ENCODE measurements at places on chromosomes 11 and 22.

- no peak for DNase-seq
Measured at GRCh38 chr22:30185549-30185948, 61.0 kb downstream of the LIF start.

DNA sequence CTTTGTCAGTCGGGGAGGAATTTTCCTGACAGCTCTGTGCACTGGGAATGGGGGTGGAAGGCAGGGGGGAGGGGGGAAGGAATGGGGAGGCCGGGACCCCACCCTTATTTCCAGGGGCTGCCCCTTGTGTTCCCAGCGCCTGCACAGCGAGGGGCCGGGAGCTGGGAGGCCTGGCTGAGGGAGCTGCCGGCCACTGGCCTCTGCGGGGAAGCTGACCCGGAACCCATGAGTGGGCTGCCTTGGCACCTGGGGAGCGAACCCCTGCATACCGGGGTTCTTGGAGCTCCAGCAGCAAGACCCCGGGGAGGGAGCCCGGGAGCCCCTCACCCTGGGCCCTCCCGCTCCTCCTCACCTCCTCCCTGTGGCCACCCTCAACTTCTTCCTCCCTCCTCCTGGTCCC is 3.5 kb downstream of the H19 start:
- no peak for DNase-seq

DNA sequence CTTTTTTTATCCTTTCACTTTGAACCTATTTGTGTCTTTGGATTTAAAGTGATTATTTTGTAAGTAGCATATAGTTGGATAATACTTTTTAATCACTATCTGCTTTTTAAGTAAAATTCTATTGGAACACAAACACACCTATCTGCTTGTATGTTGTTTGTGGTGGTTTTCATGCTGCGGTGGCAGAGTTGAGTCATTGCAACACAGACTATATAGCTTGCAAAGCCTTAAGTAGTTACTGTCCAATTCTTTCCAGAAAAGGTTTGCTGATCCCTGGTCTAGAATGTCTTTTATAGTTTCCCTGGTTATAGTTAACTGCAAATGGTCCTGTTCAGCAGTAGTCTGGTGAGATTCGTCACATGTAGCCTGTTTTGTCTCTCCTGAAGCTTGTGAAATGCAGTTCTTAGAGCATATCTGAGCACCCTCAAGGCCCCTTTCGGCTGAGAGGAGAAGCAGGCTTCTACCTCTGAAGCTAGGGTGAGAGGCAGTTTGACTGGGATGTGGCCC is 21.5 kb downstream of the SHANK3 start:
- DNase-seq: no peak

GRCh38 chr11:65640483-65641296 is 2.8 kb downstream of the SIPA1 start:
- DNase-seq: no peak

- no peak for DNase-seq
Measured at GRCh38 chr22:19062139-19062942, 59.9 kb downstream of the DGCR2 start.

DNA sequence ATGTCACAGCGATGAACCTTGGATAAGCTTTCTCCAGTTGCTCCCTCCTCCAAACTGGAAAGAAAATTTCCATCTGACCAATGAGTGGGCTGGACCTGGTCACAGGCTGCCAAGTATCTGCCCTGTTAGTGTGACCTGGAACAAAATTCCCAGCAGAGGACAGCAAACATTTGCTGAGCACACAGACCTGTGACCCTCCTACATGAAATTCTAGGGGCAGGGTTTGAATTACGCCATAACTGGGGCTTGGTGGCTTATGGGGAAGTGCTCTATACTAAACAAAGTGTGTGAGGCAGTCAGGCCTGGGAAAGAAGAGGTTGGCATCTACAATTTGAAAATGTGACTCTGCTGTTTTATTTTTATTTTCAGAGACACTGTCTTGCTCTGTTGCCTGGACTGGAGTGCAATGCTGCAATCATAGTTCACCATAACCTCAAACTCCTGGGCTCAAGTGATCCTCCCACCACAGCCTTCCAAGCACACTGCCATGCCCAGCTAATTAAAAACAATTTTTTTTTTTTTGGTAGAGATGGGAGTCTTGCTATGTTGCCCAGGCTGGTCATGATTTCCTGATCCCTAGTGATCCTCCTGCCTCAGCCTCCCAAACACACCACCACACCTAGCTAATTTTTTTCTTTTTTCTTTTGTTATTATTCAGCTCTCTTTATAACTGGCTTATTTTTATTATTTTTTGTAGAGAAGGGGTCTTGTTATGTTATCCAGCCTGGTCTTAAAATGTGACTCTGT is 13.6 kb upstream of the XBP1 start:
- DNase-seq: no peak

DNA sequence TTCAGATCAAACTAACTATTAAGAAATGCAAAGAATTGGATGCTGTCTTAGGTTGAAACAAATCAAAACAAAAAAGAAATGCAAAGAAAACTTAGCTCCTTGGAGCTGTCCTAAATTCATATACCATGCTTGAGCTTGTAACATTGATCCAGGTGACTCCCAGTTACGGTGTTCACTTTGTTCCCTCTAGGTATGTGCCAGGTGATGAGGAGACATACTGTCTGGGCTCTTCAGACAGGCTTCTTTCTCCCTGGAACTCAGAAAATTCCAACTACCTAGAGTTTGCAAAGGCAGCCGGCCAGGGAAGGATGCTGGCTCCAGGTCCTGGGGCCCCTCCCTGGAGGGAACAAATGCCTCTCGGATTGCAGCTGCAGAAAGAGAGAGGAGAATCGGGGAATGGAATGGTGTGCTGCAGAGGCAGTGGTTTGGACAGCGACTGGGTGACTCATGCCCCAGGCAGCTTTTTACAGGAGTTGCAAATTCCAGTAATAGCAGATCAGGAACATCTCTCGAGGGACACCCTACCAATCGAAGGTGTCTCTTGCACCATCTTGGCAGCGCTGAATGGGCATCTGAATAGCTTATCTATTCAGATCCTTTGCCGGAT is 12.3 kb upstream of the ASPHD2 start:
- DNase-seq: peak; percentile 91

- DNase-seq: peak; percentile 95
Measured at GRCh38 chr11:20387261-20388095, at the start of gene PRMT3. PRMT3 (plus strand) TSS chr11:20387716; CDS start chr11:20387747, 31 bp downstream.

DNA sequence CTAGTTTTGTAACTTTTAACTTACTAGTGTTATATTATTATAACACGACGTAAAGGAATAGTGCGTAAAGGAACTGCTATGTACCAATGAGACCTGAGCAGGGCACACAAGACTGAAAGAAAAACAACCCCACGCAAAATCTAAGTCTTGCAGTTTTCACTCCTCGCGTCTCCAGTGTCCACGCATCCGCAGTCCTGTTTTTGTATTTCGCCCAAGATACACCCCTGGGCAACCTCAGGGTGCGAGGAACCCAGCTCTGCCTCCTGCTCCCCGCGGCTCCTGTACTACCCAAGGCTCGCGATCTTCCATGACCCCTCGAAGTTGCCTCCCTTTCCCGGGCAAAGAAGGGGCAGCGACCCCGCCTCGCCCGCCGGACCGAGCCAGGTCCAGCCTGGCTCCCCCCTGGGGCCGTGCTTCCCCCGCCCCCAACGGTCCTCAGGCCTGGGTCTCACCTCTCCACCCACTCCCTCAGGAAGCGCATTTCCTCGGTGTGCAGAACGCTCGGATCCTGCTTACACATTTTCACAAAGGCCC is 393 bp downstream of the ST13 start:
- peak; percentile 7 for DNase-seq

DNA sequence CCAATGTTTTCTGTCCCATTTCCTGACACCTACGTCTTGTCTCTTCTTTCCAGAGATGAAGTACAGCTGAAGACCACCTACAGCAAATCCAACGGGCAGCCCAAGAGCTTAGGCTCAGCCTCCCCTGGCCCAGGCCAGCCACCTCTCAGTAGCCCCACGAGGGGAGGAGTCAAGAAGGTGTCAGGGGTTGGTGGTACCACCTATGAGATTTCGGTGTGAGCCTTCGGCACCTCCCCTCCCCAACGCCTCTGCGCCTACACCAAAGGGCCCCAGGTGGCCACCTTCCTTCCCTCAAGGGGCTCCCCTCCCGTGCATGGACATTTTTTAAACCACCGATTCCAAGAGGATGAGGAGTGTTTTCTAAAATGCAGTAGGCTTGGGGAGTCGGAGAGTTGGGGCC is 12.2 kb downstream of the MED19 start:
- no peak for DNase-seq

GRCh38 chr22:21922370-21923162 is 30.1 kb downstream of the PPM1F start:
- DNase-seq: no peak

DNA sequence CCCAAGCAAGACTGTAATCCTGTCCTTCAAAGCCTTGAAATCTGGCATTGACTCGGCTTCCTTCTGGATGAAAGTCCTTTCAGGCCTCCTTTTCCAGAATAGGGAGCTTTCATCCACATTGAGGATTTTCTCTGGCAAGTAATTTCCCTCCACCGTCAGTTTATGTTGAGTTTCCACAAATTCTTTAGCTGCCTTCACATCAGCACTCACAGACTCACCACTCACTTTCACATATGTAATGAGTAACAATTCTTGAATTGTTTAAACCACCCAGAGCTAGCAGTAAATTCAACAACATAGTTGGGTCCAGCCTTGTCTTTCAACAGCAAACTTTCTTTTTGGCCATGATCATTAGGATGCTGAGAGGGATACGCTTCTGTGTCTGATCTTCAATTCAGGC is 84.3 kb upstream of the PRDM11 start:
- DNase-seq: peak; percentile 16

DNA sequence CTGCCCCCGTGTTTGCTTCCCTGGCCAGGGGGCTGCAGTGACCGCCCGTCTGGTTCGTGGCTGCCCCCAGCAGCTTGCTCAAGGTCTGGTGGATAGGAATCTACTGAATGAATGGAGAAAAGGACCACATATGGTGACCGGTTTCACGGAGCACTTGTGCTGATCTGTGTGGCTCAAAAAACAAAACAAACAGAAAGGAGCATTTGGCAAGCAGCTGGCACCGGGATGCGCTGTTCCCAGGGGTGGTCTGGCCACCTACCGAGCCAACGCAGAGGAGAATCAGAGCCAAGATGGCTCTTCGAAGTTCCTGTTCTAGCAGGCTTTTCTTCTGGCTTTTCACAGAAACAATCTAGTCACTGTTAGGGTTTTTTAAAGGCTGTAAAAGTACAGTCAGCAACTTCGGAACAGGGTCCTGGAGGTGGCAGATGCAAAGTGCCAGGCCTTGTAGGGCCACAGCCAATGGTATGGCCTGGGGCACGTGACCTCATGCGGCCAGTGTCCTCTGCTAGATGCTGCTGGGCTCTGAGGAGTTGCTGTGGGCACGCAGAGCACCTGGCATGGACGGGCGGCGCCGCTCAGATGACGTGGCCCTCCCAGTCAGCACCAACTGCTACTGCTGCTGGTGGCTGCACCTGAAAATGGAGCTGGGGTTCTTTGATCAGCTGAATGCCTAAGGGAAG is 27.3 kb upstream of the PACSIN2 start:
- peak; percentile 24 for DNase-seq

DNA sequence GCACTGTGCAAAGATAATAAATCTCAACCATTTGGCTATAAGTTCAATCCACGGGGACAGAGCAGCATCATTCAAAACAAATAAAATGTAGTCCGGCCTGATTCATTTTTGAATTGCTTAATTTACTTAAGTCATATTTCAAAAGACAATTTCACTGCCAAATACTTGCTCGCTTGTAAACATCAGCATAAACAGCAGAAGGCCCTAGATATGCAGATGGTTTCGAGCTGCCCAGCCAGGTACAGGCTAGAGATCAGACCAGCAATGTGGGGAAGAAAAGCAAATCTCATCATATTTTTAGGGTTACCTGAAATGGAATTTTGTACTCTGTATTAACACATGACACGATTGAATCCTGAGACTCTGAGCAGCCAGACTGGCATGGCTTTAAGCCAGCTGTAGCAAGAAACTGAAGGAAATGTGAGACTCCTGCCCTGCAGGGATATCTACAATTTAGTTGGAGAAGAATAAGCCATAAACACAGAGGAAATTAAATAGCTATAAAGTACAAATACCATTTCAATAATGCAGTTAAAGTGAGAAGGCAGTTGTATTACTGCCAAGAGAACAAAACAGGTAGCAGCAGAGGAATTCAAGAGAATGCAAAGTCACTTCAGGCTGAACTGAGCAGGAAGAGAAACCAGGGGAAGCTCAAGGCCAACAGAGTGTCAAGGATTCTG is 440.3 kb downstream of the ETS1 start:
- DNase-seq: no peak

- peak; percentile 72 for DNase-seq
Measured at GRCh38 chr11:19447150-19447566, 206.4 kb upstream of the E2F8 start.

All from fibroblast of skin of right biceps (primary cell).